Suppressor macrophage treated with lipopolysaccharide for 4 hours (primary cell): ENCODE measurements at places on chromosomes 5 and 9.

- no peak for DNase-seq
Observed at GRCh38 chr9:93226819-93227218, 42.9 kb downstream of the WNK2 start.

DNA sequence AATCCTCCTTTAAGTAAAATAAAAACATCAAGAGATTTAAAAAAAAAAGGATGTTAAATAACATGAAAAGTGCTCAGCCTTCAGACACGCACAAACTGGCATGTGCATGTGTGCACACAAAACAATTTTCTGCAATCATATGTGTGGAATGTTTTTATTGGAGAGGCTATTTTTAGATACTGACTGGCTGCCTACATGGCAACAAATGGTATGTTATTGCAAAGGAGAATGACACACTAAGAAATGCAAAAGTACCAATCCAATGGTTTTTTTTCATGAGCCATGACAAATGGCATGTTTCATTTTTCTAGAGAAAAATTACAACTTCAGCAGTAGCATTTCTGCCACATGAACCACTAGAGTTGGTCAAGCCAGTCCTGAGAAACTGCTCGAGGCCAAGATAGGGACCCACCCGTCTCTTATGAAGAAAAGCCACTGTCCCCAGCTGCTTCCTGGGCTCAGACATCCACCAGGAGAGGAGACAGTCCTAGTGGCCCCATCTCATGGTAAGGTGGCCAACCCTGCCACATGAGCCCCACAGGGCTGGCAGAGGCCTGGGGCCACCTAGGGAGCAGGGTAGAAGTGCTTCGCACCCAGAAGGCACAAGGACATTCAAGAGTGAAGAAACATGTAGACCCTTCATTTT lies 116.4 kb downstream of the MYO10 start:
- no peak for DNase-seq

- DNase-seq = no peak
Observed at GRCh38 chr9:27945386-27945785, 372.1 kb upstream of the C9orf72 start.

DNA sequence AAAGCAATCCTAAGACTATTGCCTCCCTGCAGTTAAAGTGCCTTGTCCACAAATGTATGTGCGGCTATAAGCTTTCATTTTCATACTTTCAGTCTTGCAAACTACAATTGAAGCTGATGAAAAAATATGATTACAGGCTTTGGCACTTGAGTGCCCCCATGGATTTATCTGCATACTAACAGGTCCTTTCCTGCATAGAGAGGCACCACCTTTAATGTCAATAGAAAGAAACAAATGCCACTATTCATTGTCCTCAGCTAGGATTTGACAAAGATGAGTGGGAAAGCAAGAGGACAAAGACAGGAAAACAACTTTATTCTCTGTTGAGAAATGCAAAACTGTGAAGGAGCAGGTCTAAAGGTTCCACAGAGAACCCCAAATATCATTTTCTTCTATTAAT lies 125.7 kb upstream of the PTGER4 start:
- no peak for DNase-seq

DNA sequence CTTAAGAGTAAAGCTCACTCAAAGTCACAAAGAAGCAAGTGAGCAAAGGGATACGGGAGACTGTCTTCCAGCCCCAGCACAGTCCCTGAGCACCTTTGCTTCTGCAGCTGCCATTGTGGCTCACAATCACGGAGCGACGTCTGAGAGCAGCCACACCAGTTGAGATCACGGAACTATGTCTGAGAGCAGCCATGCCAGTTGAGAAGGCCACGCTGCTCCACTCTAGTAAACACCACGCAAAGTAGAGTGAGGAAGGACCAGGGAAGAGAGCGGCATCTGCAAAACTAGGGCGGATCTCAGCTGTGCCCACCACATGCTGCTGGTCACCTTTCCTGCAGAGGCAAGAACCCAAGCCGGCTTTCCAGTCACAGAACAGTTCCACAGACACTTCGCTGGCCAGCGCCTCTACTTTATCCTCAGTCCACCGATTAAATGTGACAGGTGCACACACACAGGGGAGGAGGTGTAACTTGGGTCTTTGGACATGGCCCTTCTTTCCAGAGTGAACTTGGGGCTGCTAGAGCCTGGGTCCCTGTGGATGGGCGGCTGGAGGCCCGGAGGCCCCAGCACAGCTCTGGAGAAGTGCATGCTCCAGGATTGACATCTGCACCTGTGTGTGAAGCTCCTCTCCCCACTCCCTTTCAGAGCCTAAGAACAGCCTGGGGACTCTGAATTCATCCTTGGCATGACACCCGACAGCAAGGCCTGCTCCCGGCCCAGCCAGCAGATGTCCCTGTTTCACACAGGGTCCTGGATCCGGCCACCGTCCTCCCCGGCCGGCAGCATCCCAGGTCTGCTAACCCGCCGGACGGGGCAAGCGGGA lies 324.9 kb upstream of the IRX4 start:
- no peak for DNase-seq

- no peak for DNase-seq
Observed at GRCh38 chr5:8601831-8602354, 732.9 kb downstream of the MTRR start.

GRCh38 chr9:112725961-112726360 lies 8.0 kb upstream of the INIP start:
- no peak for DNase-seq

DNA sequence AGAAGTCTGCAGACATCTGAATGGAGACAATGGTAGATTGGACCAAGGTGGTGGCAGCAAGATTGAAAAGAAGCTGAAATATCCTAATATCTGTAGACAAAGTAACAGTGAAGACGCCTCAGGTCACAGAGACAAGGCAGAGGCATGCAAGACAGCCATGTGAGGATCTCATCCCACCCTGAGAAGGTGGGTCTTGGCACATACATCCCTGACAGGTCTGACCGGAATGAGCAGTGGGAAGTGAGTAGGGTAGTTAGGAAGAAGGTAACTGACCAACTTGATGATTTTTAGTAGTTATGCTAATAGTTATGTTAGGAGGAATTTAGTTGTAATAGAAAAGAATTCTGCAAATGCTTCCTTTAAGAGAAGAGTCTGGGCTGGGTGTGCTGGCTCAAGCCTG lies 229.6 kb downstream of the NDUFS4 start:
- DNase-seq = no peak
